Activated CD8-positive, alpha-beta memory T cell treated with anti-CD3 and anti-CD28 coated beads for 24 hours (primary cell): ENCODE measurements at places on chromosomes 16 and 17.

GRCh38 chr17:47239967-47240651 is 13.5 kb upstream of the ITGB3 start:
- DNase-seq = no peak

DNA sequence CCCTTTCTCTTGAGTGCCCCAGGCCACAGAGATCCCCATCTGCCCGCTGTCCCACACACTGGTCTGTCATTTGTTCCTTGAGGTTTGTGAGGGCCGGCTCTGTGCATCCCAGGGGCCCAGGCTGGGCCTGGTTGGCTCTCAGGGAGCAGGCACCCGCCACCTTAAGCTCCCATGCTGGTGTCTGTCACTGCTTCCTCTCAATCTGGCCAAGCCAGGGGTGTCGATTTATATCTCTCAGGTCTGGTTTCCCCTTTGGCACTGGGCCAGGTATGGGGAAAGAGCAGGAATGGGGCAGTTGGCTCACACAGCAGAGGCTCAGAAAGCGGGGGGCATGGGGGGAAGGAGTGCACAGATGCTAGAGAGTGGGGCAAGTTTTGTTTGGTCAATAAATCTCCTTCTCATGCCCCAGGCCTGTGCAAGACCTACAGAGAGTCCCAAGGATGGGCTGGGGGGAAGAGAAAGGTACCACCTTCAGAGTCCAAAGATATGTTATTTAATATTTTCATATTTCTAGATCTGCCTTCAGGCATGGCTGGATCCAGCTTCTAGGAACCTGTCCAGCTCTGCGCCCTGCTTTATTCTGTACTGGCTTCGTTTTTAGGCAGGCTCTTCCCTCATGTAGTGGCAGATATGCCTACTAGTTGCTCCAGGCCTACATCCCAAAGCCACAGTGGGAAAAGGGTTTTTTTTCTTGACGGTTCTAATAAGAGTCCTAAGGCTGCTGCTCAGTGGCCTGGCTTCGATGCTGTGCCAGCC is 34.3 kb downstream of the IL4R start:
- DNase-seq = no peak

DNA sequence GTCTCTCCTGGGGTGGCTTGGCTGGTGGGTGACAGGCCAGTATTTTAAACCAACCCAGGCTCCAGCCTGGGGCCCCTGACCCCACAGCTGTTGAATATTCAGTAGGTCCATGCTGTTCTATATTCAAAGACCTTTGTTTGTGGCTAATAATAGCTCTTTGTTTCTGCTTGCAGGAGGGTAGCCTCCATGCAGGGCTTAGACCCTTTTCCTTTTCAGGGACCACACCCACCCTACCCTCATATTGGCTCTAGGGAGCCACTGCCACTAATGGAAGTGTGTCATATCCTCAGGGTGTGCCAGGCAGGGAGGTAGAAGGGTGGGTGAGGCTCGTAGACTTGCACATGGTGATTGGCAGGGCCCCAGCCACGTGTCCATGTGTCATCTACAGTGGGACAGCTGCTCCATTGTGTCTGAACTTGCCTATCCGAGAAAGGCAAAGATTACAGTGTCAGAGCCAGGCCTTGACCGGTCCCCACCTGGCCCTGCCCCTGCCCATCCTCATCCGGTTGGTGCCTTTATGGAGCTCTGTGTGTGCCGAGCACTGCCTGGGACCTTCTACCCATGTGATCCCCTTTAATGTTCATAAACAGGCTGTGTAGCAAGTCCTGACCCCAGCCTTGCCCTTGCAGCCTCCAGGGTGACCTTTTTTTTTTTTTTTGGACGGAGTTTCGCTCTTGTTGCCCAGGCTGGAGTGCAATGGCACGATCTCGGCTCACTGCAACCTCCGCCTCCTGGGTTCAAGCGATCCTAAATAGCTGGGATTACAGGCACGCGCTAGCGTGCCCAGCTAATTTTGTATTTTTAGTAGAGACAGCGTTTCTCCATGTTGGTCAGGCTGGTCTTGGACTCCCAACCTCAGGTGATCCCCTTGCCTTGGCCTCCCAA is 22.1 kb downstream of the TMC7 start:
- no peak for DNase-seq

DNA sequence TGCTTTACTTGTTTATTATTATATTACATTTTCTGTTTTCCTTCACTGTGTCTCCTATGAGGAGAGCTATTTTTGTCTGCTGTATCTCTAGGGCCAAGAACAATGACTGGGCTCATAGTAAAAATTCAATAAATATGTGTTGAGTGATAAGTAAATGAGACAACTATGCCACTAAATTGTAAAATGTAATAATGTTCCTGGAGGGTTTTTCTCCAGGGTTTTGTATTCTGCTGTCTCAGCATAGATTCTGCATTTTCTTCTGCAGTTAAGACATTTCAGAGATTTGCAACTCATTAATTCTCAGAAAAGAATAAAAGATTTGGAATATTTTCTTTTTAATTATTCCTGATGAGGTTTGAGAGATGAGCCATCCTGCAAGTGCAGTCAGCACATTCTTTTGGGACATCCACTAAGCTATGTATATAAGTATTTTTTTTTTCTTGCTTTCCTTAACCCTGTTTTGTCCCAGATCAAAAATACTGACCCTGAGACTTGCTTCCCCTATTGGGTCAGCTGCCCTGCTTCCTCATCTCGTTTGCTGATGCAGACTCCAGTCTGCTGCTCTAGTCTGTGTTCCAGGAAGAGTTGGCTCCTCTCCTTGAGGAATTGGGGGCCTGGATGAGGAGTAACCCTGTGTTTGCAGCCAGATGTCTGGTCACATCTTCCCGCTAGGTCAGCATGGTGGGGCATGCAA is 122.9 kb downstream of the ABCA8 start:
- DNase-seq = no peak

DNA sequence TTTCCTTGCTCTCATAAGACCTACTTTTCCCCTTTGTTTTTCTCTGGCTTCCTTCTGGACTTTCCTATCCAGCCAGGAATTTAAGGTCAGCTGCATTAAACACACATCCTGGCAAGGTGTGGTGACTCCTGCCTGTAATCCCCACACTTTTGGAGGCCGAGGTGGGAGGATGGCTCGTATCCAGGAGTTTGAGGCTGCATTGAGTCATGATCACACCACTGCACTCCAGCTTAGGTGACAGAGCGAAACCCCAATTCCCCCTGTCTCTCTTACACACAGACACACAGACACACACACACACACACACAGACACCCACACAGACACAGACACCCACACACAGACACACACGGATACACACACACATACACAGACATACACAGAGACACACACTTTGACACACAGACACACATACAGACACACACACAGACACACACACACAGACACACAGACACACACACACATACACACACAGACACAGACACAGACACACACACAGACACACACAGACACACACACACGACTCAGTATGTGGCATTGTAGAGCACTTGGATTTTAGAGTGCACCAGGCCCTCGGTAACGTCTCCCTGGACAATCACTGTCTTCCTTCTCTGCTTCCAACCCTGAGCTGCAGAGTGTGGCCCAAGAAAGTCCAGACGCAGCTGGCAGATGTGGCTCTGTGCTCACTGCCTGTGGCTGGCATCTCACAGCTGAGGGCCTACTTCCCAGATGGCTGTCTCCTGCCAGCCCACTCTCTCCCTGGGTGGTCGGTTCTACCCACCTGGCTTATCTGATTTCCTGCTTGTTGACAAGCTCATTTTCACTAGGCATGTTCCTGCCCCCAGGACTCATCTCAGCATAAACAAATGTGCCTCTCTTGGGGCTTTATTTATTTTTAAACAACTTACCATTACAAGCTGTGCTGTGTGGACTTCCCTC is 39.0 kb downstream of the NLRP1 start:
- DNase-seq = peak; percentile 37

DNA sequence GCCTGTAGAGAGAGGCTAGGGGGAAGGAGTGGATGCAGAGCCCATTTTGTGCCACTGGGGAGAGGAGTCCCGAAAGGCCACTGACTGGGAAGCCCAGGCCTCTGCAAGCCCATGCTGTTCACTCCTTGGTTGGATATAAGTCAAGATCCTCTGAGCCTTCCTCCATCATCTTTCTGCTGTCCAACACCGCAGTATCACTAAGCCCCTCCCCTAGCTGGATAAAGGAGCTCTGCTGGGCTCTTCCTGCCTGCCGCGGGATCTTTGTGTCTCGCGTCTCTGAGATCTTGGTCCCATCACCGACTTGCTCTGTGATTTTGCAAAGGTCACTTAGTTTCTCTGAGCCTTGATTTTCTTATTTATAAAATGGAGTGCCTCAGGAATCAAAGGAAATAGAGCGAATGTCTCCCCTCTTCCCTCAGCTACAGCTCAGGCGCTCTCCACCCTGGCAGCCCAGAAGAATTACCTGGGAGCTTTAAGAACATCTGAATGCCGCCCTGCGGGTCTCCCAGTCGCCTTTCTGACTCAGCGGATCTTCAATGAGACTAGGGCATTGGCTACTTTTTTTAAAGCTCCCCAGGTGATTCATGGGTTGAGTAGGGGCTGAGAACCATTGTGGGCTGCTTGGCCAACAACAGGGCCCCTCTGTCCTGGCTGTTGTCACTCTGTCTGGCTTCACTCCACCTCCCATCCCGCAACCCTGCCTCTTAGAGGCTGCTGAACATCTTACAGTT is 25.2 kb upstream of the TMEM220 start:
- DNase-seq = no peak

- DNase-seq = no peak
Observed at GRCh38 chr16:51416926-51417325, 265.9 kb upstream of the SALL1 start.

- no peak for DNase-seq
Observed at GRCh38 chr16:4142268-4142667, 26.0 kb upstream of the ADCY9 start.

GRCh38 chr17:4136373-4136772 is 6.5 kb downstream of the ZZEF1 start:
- DNase-seq = no peak

GRCh38 chr16:17459903-17460521 is 10.7 kb downstream of the XYLT1 start:
- no peak for DNase-seq

GRCh38 chr17:73841431-73842060 is 197.3 kb upstream of the SDK2 start:
- no peak for DNase-seq

GRCh38 chr16:49556606-49557446 is 183.2 kb downstream of the C16orf78 start:
- no peak for DNase-seq

DNA sequence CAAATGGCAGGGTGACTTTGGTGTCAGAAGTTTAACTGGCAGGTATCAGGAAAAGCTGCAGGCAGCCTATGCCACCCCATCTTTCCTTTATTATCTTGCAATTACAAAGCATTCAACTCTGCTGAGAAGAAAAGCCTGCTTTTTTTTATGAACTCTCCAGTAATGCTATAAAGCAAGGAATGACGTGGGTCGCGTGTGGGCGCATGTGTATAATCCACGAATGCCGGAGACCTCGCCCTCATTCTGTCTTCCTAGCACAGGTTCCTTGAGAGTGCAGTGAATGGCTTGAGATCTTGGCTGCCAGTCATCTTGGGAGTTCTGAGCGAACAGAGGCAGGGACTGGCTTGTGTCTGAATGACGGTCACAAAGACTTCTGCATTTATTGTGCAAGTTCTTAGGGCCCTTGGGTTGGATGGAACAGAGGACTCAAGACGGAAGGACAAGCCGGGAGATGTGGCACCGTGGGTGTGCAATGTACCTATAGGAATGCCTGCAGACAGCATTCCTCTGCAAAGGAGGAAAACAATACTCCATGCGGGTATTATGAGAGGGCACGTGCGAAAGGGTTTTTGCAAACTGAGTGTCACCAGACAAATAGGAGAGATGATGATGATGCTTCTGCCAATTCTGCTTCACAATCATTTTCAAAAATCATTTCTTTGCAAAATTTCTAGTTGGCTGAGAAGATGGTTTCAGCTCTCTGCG is 96.1 kb upstream of the ELAC2 start:
- DNase-seq = no peak

GRCh38 chr16:11979013-11979672 is 2.6 kb downstream of the SNX29 start:
- DNase-seq = no peak

DNA sequence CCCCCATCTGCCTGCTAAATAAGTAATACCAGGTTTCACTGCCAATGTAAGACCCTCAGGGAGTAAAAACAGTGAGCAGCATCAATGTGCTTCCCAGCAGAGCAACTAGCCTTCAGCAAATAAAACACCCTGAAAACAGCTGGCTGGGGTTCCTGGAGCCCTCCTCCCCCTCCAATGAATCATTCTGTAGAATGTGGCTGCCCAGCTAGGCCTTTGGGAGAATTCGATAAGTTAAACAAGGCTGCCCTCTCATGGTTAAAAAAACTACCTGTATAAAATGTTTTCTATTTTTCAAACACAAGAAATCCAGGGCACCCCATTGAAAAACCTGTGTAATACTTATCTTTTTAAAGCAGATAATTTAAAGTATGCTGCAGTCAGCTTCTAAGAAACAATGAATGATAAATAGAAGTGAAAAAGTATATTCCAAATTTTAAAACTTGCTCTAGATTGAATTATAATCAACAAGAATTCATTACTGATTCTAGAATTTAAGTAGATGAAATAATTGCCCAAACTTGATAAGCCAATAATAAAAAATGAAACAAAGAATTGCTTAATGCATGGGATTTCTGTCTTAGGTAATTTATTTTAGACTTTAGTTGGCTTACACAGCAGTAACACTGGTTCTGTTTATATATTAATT is 9.4 kb upstream of the TOM1L1 start:
- no peak for DNase-seq

DNA sequence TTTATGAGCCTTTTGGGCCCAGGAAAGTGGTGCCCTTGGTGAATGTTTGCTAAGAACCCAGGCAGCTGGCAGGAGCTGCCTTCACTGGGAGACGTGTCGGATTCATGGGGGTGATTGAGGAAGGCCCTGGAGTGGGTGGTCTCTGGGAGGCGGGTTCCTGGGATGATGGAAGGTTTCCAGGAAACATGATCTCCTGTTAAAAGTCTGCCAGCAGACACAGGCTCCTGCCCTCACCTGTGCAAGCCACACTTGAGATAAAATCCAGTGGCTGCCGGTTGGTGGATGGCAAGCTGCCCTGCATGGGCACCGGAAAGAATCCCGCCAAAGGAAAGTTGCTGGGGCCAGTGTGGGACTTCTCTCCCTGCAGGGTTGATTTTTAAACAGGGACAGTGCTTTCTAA is 189.0 kb upstream of the CIBAR2 start:
- DNase-seq = no peak

DNA sequence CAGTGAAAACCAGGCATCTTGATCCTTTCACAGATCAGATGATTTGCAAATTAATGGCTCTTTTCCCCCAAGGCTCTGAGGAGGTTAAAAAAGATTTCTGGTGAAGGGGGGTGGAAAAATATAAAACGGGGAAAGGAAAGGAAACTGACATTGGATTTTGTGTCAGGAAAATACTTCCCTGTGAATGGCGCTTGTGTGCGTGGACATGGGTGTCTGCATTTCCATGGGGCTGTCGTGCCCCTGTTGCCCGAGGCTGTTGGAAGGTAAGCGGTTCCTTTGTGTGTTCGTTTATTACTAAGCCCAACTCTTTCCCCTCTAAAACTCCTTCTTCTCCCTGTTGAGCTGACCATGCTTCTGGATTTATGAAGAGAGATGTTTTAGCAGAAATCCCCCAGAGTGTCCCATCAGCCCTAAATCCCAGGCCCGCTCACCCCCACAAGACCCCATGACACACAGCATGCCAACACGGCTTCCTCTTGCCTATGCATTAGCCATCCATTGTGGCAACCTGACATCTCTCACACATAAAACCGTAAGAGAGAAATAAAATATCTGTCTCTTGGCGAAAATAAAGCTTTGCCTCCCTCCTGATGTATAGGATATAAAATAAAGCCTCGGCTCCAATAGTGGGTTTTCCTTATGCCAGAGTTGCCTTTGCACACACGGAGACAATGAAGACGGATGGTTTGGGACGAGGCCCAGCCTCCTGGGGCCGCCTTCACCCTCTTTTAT is 7.3 kb upstream of the LHX1 start:
- DNase-seq = no peak

GRCh38 chr17:57494443-57494842 is 238.1 kb downstream of the MSI2 start:
- DNase-seq = no peak
